ENCODE measurements at places on chromosomes 2 and 18.

GRCh38 chr2:80380736-80381135 is 76.2 kb upstream of the LRRTM1 start:
- no peak for DNase-seq

DNA sequence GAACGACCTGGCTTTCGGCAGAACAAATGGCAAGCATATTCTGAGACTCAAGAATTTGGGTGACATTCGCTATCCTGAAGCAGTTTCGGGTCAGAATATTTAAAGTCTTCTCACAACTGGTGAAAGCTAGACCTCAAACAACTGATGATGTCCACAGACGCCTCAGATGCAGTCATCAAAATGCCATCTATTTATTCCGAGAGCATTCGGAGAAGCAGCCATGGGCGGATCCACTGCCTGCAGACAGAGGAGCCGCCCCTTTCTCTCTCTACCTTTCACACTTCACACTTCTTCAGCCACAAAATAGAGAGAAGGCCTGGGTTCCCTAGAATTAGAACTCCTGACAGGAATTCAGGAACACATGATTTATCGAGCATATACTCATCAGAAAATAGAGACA is 65.8 kb upstream of the CREB1 start:
- no peak for DNase-seq

- DNase-seq, result no peak
These were observed 84.3 kb downstream of the AGPS start for GRCh38 chr2:177476897-177477296.

DNA sequence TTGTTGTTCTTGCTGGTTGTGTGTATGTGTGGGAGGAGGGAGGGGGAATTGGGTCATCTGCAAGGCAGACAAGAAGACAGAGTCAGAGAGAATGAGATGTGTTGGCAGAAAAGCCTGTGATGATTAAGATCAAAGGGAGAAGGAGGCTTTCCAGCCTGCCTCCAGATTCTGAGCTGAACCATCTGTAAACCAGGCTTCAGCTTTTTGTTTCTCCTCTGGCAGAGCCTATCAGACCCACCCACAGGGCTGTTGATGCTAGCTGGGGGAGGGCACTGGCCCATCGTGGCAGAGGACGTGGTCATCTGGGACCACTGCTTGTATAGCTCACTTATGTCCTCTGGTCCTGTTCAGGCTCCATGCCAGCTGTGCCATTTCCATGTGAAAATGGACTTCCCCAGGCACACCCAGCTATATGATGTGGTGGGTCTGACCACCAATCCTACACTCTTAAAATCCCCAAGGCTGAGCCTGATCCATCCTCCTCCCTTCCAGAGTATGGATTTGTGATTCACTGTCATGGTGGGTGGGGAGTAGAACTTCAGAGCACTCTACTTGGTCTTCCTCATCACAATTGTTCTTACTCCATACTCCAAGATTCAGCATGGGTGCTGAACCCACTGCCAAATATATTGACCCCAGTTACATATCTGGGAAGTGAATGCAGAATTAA is 27.8 kb upstream of the COL6A3 start:
- no peak for DNase-seq

DNA sequence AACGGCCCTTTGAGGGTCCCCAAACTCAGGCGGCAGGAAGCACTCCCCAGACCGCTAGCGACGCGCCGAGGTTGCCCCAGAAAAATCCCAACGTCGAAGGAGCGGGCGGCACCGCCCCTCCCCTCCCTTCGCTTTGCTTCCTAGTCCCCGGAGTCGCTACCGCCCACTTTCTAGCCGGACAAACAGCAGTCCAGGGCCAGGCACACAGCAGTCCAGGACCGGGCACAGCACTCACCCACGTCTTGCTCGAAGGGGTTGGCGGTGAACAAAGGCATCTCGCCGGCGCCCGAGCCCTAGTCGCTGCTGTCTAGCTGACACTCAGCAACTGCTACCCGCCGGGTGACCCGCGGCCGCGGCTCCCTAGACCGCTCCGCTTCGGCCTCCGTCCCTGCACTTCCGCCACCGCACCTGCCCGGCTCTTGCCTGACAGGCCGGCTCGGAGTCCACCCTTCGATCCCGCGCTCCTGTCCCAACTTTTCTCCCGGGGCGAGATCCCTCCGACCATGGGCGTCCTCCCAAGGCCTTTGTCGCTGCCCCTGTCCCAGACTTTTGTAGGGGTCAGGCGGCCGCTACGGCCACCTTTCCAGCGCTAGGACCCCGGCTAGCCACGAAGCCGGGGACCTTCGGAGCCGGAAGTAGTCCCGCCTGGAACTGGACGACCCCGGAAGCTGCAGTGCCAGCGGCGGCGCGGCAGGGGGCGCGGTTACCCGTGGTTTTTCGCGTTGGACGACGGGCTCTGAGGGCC is at the start of gene STAM2:
TSS of gene STAM2 (minus strand) at position 396 of the 745 bp plus-strand sequence. CDS start at position 275, 121 bp downstream.
- DNase-seq, result peak; percentile 94

GRCh38 chr2:36915627-36916026 is 50.7 kb downstream of the STRN start:
- no peak for DNase-seq

- no peak for DNase-seq
These were observed 19.6 kb downstream of the ANKMY1 start for GRCh38 chr2:240538031-240538780.

DNA sequence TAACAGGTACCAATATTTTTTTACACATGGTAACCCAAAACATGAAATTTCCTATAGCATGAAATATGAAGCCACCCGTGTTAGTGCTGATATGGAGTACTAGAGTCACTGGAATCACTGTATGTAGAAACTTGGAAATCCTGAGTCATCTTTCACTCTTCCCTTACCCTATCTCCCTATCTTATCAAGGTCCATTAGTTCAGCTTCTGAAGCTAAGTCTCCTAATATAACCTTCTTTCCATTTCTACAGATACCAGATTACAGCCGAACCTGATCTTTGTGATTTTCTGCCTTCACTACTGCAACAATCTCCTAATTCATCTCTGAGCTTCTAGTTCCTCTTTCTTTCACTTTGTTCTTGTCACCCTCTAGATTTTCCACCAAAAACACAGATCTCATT is 59.0 kb downstream of the SEPTIN10 start:
- no peak for DNase-seq

GRCh38 chr2:88669482-88670214 is 21.8 kb upstream of the RPIA start:
- DNase-seq, result peak; percentile 56

Data from GM13976 (cell line).